Ovary (tissue), 10 donors: ENCODE measurements at places on chromosomes 12 and 14. TPM values are rescaled to one million over a fixed set of nuclear protein-coding genes. Genes with fewer than 3 reads are reported as not detected.

The IL31 gene
- total RNA-seq = not detected

The ATP23 gene
- 5.5 TPM for total RNA-seq

The MSI1 gene
- 2.6 TPM for total RNA-seq

The ZC2HC1C gene
- 1.7 TPM for total RNA-seq

The DBX2 gene
- total RNA-seq = not detected

The TMEM117 gene
- 6.3 TPM for total RNA-seq

The TSHR gene
- not detected for total RNA-seq

The TRHDE gene
- 18.2 TPM for total RNA-seq
